ELF-1 (cell line): ENCODE measurements at places on chromosomes 12 and 14.

DNA sequence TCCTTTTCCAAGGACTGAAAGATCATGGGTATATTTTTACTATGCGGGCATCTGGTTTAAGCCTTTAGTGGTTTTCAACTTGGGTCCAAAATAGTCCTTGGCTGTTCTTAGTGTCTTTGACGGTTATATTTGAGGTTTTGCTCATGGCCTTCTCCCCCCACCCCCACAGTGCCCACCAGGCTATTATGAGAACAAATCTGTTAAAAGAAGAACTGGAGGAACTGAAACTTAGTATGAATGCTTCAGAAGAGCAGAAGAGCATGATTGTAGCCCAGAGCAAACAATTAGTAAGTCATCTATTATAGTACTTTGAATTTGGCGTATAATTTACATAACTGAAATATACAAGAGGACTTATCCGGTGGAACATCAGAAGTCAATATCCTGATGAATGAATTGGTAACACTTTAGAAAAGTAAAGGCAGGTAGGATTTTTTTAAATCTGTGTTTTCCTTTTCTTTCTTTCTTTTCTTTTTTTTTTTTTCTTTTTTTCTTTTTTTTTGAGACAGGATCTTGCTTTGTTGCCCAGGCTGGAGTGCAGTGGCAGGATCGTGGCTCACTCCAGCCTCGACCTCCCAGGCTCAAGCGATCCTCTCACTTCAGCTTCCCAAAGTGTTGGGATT, 71.8 kb upstream of the BCAT1 start:
- no peak for DNase-seq

GRCh38 chr14:82854901-82855300, 1321.2 kb upstream of the SEL1L start:
- no peak for DNase-seq

DNA sequence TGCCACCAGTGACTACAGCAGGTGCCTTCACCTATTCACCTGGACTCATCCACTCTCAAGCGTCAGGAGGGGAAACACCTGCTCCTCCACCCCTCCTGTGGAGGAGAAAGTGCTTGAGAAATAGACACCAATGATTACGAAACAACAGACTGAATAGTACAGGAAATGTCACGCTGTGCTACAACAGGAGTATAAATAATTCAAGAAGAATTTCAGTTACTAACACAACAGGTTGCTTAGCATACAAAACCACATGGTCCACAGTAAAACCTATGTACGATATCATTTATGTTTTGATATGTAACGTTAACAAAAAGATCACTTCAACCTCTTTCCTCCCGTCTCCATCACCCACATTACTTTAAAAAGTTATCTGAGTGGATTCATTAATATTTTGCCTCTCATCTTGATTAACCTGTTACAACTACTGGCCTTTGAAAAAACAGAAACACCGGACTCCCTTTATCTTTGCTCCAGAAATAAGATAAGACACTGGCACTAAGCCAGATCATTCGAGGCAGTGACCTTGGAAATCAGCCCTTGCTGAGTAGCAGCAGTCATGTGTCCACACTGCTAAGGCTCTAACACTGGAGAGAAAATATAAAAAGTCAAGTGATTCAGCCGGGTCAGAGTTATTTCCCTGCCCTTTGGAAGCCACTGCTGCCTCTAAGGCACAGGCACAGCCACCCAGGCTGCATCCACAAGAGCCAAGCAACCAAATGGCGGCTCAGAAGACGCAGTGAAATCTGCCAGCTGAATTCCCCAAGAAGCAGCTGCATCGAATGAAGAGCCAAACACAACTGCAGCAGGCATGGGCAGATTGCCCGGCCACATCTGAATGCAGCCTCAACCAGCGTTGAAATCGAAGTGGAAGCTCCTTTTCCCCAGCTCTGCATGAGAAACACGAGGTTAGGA, 40.9 kb downstream of the NT5DC3 start:
- no peak for DNase-seq

- DNase-seq, result no peak
Observed at GRCh38 chr12:65868133-65868705, 43.9 kb downstream of the HMGA2 start.

DNA sequence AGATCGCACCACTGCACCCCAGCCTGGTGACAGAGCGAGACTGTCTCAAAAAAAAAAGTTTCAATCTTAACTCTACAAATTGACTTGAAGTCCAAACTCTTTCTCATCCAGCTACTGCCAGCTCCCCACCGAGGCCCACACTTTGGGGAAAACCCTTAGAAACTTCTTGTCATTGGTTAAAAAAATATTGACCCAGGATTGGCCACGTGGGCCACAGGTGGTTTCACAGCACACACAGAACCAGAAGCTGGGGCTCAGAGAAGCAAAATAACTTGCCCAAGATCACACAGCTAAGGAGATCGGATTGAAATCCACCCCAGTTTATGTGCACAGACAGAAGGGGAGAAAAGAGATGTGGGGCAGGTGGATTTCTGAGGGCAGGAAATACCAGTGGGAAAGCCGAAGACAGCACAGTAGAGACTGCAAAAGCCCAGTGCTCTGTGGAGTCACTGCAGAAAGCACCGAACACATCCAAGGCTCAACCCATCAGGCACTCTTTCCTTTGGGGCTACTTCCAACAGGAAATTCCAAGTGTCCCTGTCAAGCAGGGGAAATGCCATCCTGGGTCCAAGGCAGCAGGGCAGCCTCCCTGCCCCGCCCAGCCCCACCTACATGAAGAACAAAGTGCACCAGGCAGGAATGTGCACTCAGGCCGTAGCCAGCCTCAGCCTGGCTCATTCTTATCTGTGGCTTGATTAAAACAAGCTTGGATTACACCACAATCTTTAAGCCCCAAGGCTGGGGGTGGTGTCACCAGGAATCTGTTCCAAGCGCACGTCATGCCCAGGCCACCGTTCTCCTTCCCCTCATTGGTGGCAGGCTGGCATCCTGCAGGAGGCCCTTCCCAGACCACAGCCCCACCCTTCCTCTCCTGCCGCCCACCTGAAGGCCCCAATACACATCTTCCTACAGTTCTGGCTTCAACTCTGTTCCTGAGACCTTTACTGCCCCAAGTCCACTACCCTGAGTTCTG, 72.5 kb downstream of the ITPK1 start:
- peak; percentile 77 for DNase-seq

DNA sequence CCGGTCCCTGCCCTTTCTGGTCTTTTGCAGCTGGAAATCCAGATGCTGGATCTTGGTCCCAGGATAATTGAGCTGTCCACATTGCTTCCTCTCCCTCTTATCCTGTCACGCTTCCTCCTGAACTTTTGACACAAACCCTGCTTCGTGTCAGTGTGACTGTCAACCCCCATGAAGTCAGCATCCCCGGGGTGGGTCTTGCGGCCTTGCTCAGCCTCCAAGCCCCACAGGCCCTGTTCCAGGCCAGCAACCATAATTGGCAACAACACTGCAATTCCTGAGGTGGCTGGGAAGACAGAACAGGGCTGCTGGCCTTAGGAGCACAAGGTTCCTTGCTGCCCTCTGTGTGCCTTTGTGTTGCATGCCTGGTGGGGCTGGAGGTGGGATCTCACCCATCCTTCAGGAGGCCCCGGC, 74.9 kb downstream of the NTF3 start:
- DNase-seq, result peak; percentile 56

GRCh38 chr12:56267443-56268071, 815 bp downstream of the COQ10A start:
- DNase-seq, result peak; percentile 62
